ENCODE measurements at places on chromosomes 16 and 17. TPM values are rescaled to one million over a fixed set of nuclear protein-coding genes. Genes with fewer than 3 reads are reported as not detected.

The PPM1E gene
- 0.16 TPM for total RNA-seq

The CDR2L gene
- 8.0 TPM for total RNA-seq

GRCh38 chr16:86961171-86961601, 356.0 kb downstream of the C16orf95 start:
- no peak for DNase-seq

GRCh38 chr17:81066072-81066471, 31.1 kb downstream of the BAIAP2 start:
- DNase-seq: peak; percentile 77

- DNase-seq: no peak
These were observed 64.1 kb downstream of the SLC5A11 start for GRCh38 chr16:24909856-24910255.

GRCh38 chr16:24861461-24861860, 15.7 kb downstream of the SLC5A11 start:
- no peak for DNase-seq

- no peak for DNase-seq
These were observed 1.4 kb upstream of the GRN start for GRCh38 chr17:44343510-44344209.

DNA sequence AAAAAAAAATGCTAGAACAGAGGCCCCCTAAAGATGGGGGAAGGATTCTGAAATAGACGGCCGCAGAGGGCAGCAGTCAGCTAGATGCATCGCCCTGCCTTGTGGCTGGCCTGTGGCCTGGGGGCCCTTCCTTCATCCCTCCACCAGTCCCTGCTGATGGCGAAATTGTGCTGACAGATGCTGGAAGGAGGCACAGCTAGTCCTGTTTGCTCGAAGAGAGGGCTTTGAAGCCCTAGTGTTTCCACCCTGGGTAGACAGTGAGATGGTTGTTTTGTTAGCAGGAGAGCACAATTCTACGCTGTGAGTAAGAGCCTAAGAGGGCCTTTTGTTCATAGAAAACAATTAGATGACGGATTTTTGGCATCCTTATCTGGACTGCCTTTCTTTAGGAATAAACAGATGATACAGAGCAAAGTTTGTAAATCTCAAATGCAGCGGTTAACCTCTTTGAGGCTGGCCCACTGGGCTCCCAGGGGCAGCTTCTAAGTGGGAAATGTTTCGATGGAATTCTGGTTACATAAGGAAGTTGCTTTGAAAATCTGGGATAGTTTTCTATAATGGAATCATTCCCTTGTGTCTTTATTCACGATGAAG, 23.0 kb downstream of the VPS35L start:
- no peak for DNase-seq

GRCh38 chr17:57649731-57650484, 95.2 kb downstream of the CCDC182 start:
- no peak for DNase-seq

DNA sequence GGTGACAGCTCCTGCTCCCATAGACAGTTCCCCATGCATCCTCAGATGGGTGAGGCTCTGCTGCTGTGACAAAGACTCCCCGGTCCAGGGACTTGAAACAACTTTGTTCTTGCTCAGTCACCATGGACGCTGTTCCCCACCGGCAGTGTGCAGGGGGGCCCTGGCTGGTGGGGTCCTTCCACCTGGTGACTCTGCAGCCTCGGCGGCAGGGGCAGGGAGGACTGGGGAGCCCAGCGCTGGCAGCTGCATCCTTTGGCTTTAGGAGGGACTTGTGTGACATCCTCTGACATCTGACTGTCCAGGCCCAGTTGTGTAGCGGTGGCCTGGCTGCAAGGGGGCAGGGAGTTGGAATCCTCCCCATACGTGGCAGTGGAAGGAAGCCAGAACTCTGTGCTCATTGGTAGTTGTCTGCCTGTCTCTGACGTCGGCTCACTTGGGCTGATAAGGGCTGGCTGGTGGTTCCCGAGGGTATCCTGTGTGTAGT, 107.3 kb downstream of the CMIP start:
- no peak for DNase-seq

DNA sequence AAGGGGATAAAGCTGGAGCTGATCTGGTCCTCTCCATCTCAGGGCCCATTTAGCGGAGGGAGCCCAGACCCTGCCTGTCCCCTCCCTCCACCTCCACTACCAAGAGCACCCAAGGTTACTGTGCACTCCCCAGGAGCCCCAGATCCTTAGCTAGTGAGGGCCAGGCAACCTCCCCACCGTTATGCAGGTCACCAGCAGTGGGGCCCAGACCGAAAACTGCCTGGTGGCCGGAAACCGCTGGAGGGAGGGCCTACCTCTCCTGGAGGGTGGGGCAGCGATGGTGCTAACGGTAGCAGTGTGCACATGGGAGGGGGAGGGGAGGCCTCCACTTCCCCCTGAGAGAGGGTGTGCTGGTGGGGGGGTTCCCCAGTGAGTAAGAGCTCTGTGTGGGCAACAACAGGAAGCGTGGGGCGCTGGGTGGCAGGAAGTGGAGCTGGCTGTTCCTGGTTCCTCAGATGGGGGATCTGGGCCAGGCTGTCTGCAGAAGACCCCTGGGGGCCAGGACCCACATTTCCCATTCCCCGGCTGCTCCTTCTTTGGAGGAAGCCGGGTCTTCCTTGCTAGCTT, 4.4 kb downstream of the FMNL1 start:
- DNase-seq: no peak

GRCh38 chr16:4505356-4506147, 29.4 kb downstream of the HMOX2 start:
- no peak for DNase-seq
